ENCODE measurements at places on chromosomes 6 and 20.
A peak's percentile ranks its signal among the peaks of the same experiment; 100 is the strongest.

DNA sequence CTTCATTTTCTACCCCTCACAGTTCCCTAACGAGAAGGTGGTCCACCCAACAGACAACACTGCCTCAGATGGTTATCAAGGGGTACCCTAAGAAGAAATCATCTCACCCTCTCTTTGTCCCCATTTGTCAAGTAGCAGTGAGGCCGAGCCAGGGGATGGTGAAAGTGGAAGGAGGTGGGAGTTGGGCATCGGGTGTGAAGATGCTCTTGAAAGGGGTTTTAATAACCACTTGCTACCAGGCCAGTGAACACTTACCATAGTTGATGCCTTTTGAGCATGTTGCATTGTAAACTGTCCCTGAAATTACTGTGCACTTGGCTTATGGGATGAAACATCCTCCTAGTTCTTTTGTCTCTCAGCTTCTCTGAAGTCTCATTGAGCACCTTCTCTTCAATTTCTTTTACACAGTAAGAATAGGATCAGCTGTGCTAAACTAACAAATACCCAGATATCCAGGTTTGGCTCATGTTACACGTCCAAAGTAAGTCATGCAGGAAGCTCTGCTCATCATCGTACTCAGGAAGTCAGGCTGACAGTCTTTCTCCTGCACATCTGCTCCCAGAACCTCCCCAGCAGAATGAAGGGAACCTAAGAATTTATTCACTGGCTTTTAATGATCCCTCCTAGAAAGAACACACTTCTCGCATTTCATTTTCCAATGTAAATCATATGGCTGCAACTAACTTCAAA lies 13.3 kb downstream of the HLA-DPB1 start:
- DNase-seq = no peak

DNA sequence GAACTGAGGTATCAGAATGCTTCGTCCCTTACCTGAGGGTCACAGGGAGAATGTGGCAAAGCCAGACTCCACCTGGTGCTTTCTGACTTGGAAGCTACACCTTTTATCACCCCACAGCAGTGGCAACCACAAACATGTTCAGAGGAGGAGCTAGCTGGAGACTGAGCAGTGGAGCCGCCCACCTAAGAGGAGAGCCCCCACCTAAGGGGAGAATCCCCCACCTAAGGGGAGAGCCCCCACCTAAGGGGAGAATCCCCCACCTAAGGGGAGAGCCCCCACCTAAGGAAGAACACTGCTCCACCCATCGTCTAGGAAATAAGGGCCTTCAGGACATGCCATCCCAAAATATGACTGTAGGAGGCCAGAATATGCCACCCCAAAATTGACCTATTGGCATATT lies 4.0 kb downstream of the SLC52A3 start:
- DNase-seq = no peak

- no peak for DNase-seq
These were observed 105.9 kb upstream of the ID4 start for GRCh38 chr6:19731282-19731681.

DNA sequence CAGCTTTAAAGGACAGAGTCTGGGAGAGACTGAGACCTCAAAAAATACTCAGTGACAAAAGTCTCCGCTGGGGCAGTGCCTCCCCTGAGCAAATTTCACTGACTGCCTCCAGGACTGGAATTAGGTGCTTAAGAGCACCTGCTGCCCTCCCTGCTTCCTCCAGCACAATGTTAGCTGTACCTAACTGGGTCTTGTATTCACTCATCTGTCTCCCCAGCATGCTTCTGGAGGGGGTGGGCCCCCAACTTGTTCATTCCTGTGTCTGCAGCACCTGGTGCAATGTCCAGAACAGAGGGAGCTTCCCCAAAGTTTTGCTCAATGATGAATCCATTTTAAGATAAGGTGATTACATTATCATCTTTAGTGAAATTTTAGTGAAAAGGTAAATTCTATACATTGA lies 650.7 kb downstream of the KIF16B start:
- no peak for DNase-seq

GRCh38 chr6:154367839-154368695 lies 11.5 kb upstream of the IPCEF1 start:
- DNase-seq = no peak

- DNase-seq = no peak
These were observed 63.7 kb downstream of the PHACTR2 start for GRCh38 chr6:143741480-143741879.

DNA sequence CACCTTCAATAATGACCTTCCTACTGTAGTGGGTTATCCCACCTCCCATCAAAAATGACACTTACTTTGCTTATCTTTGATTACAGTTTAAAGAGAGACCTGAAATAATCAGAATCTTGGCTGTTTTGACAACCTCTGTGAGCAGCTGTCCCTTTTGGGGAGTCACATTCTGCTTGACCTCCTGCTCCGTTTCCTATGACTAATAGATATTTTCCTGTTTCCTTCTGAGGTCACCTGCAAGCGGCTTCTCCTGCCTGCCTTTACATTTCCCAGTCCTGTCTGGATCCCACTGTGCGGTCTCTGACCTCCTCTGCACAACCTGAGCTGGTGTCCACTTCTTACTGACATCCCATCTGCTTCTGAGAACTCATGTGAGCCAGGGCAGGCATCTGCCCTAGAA lies 54.2 kb downstream of the TRAM2 start:
- DNase-seq = no peak

- no peak for DNase-seq
These were observed 767.3 kb downstream of the TFAP2A start for GRCh38 chr6:9647599-9647998.

DNA sequence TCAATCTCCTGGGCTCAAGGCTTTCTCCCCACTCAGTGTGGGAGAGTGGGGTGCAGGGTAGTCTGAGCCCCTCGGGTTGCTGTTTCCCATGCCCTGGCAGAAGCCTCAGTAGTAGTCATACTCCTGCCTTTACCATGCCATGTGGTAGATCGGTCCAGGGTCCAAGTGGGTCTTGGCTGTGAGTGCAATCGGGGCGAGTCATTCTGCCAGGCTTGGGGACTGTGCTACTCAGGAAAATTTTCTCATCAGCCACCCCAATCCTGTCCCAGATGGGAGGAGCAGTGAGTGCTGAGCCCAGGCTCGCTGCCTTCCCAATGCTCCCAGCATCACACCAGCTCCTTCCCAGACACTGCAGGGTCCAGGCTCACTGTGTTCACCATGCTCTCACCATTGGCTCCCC lies 10.7 kb upstream of the RAET1L start:
- no peak for DNase-seq

DNA sequence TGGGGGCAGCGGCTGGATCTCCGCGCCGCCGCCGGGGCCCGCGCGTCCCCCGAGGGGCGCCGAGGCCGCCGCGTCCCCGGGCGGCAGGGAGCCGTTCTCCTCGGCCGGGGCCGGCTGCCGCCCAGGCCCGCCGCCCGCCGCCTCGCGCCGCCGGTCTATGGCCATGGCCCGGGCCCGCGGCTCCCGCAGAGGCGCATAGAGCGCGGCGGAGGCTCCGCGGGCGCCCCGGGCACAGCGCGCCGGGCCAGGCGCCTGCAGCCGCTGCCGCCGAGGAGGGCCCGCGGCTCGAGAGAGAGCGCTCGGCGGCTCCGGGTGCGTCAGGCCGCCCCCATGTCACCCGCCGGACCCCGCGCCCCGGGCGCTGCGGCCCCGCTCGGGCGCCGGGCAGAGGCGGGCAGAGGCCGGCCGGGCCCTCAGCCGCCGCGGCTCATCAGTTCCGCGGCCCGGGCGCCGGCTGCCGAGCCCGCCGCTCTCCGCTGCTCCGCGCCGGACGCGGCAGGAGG lies 404 bp downstream of the SLC22A23 start:
- no peak for DNase-seq

- DNase-seq = peak; percentile 7
These were observed 20.4 kb downstream of the TAF11 start for GRCh38 chr6:34867484-34867883.

DNA sequence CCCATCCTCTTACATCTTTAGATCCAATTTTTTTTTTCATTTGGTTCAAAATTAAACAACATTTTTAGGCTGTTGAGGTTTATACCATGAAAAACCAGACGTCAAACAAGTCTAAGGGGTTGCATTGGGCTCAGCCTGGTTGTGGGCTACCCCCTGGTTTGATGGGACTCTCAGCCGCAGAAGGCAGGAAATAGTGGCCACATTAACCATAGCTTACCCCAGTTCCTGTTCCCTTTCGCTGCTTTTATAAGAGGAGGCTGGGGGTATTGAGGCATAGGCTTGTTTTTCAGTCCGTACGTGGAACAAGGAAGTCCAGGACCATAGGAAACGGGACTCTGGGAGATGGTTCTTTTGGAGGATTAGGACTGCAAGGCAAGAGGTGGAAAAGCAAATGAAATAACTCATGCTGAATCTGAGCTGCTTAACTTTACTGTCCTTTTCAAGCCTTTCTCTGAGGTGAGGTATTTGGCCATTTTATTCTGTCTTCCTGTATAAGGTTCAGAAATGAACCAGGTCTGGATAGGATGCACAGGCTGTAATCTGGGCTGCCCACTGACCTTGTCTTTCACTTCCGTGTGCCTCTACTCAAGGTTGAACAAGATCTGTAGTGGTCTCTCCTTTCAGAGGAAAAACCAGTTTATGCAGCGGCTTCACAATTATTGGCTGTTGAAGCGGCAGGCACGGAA lies 7.7 kb downstream of the BRPF3 start:
- peak; percentile 56 for DNase-seq

DNA sequence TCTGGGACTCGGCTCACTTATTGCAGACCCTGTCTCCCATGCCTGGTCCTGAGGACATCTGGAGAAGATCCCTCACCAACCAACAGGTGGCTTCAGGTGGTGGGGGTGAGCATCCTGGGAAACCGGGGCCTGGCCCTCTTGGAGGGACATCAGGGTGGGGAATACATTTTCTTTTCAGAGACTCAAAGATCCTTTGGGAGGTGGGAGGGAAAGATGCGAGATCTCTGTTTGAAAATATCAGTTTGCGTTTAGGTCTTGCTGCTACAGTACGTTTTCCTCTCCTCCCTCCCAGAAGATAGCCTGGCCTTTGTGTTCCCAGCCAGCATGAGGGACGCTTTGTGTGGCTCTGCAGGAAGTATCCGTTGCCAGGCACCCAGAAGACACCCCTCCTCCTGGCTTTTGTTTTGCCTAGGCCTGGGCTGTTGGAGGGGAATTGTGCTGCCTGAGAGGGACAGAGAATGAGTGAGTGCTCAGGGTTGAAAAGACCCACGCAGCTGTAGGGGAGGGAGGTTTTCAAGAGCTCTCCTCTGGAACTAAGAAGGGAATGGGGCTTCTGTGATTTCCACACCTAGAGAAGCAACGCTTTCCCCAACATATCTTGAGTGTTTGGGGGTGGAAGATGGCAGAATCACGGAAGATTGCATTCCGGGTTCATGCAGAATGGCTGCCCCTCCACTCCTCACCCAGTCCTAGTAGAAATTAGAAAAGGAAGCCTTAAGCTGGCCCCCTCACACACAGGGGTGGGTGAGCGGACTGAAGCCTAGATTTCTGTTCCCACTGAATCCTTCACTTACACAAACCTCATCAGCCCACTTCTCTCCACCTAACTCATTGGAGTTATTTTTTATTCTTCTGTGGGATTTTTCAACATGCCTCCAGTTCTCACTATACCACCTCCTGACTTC lies 22.0 kb upstream of the SLC2A12 start:
- no peak for DNase-seq

DNA sequence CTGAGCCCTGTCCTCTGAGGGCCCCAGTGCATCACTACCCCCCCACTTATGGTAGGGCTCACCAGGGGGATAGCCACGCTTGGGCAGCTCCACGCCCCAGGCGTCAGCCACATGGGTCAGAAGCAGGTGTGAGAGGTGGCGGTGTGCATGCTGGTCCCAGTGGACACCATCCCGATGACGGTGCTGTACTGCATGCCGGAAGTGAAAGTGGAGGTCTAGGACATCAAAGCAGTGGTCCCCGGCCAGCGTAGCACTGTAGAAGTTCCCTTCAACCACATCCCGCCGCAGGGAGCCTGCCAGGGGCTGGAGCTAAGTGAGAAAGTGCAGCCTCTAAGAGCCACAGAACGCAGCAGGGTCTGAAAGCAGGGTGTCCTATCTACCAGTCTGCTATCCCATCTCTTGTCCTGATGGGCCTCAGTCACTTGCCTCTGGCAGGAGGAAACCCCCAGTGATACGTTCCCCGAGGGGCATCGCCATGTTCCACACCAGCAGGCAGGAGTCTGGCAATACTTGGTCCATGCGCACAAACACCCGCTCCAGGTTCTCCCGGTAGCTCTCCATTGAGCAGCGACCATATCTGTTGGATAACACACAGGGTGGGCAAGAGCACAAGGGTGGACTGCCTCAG lies 2.2 kb downstream of the PCED1A start:
- no peak for DNase-seq

All from GDM1 (cell line).